Stimulated activated CD8-positive, alpha-beta memory T cell treated with anti-CD3 and anti-CD28 coated beads, Interleukin-4, amount 100 ng/mL, for 4 hours (primary cell): ENCODE measurements at places on chromosomes 16 and 17.

GRCh38 chr17:19298569-19299213 is 61.5 kb downstream of the EPN2 start:
- DNase-seq, result no peak

DNA sequence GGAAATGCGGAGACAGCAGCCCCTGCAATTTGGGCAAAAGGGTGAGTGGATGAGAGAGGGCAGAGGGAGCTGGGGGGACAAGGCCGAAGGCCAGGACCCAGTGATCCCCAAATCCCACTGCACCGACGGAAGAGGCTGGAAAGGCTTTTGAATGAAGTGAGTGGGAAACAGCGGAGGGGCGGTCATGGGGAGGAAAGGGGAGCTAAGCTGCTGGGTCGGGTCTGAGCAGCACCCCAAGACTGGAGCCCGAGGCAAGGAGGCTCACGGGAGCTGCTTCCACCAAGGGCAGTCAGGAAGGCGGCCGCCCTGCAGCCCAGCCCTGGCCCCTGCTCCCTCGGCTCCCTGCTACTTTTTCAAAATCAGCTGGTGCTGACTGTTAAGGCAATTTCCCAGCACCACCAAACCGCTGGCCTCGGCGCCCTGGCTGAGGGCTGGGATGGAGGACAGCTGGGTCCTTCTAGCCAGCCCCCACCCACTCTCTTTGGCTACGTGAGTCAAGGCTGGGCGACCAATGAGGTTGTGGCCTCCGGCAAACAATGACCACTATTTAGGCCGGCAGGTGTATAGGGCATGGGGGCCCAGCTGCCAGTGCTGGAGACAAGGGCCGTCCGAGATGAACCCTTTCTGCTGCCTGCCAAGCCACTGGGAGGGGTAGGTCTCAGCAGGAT is 507 bp downstream of the SERPINF1 start:
- DNase-seq, result no peak

GRCh38 chr17:63840591-63841349 is 1.7 kb downstream of the SMARCD2 start:
- DNase-seq, result no peak

DNA sequence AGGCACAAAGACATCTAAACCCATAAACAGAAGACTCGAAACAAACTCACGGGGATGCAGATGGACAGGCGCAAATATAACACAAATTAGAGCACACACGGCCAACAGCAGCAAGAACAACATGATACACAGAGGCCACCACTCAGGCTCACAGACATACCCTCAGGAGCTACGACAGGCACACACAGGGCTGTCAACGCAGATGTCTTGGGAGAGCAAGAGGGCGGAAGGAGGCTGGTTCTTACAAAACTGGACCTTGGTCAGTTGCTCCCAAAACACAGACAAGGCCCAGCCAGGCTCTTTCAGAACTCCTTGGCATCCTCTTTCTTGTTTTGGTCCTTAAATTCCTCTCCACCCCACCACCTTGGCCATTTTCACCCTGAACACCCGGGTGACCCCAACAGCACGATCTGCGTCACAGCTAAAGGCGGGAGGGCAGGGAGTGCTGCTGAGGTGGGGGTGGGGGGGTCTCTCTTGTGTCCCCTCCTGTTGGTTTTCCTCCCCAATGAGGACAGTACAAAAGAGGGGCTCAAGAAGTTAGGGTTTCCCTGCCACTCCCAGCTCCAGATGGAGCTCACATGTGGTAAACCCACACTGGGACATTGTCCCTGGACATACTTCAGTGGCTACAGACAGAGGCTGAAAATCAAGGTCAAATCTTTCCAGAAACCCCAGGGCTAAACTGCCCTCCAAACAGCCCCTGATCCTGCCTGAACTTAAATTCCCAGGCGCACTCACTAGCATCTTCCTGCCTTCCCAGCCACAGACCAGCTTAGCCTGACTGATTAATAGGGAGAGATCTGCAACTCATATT is 221.3 kb downstream of the C16orf78 start:
- DNase-seq, result no peak

- no peak for DNase-seq
Measured at GRCh38 chr16:79707876-79708275, 107.3 kb upstream of the MAF start.

DNA sequence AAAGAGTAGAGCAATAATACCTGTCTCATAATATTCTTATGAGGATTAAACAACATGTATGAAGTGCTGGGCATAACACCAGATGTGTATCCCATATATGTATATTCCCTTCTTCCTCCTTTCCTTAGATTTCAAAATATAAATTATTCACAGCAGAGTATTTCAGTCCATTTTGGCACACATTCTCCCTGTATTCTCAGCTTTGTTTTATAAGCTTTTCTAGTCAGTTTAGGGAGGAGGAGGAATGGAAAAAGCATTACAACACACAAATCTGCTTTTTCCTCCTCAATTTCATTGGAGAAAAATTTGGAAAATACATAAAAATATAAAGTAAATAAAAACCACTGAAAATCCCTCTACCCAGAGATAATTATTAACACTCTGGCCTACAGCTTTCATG is 46.6 kb upstream of the CORO6 start:
- no peak for DNase-seq

DNA sequence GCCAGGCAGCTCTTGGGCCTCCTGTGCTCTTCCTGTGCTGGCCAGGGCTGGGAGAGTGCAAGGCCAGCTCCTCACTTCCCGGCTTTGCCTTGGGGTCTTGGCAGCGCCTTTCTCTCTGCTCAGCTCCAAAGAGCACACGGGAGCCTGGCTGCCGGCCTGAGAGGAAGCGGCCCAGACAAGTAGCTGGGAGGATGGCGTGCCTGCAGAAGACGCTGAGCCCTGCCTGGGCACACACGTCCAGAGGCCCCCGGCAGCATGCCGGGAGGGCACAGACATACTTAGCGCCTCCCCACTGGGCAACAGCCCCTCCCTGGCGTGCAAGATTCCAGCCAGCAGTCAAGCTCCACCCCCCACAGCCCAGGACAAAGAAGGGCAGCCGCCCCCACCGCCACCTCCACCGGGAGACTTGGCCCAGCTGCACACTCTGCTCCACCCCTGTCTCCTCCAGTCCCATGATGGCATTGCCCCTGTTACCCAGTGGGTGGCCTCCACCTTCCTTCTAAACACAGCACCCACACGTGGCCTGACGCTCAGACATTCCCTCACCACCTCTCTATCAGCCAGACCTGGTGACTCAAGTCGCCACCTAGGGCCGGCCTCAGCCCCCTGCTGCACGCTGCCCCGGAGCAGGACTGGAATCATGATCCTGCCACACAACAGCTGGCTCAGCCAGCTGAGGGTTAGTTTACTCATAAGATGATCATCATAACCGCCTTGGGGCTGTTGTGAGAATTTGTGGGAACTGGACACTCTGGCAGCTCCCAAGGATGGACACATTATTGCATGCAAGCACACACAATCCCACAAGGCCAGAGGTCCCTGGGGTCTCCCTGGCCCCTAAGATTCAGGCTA is 12.4 kb downstream of the SGCA start:
- DNase-seq, result no peak

- no peak for DNase-seq
Measured at GRCh38 chr17:66739553-66739952, 95.4 kb upstream of the CACNG5 start.

- no peak for DNase-seq
Measured at GRCh38 chr17:72053449-72053848, 67.4 kb upstream of the SOX9 start.

- no peak for DNase-seq
Measured at GRCh38 chr16:85585711-85586110, 27.4 kb upstream of the GSE1 start.

- no peak for DNase-seq
Measured at GRCh38 chr16:50340578-50340977, 28.2 kb downstream of the BRD7 start.

DNA sequence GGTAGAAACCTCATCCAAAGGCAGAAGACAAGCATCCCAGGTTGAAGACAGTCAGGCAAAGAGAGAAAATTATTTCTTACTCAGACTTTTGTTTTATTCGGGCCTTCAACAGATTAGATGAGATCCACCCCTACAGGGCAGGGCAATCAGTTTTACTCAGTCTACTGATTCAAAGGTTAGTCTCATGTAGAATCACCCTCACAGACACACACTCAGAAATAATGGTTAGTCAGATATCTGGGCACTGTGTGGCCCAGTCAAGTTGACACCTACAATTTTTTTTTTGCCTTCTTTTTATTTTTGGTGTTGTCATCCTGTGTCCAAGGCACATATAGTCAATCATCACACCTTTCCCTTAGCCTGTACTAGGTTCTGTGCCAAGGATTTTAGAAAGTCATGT is 729.8 kb downstream of the WWOX start:
- DNase-seq, result no peak

GRCh38 chr16:69003500-69003899 is 102.0 kb upstream of the HAS3 start:
- DNase-seq, result no peak

GRCh38 chr17:10249271-10250010 is 51.0 kb upstream of the GAS7 start:
- no peak for DNase-seq

GRCh38 chr17:72682605-72683004 is 409.9 kb downstream of the SLC39A11 start:
- DNase-seq, result no peak

GRCh38 chr16:17117906-17118577 is 352.7 kb downstream of the XYLT1 start:
- no peak for DNase-seq

DNA sequence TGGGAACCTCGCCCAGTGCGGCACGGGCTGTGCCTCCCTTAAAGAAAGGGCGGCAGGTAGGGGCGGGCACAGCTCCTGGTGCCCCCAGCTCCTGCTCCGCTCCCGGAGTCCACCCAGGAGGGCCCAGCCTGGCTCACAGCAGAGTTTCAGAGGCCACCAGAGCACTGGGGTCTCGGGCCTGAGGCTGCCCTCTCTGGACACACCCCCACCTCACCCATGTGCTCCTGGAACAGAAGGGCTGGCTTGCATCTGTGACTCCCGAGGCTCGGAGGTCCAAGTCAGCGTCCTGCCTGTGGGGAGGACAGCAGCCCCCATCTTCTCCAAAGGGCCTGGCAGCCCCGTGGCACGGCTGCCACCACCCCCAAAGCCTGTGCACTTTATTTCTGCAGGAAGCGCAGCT is 62.7 kb downstream of the RBFOX3 start:
- no peak for DNase-seq
